ENCODE measurements at places on chromosomes 11 and 22.

DNA sequence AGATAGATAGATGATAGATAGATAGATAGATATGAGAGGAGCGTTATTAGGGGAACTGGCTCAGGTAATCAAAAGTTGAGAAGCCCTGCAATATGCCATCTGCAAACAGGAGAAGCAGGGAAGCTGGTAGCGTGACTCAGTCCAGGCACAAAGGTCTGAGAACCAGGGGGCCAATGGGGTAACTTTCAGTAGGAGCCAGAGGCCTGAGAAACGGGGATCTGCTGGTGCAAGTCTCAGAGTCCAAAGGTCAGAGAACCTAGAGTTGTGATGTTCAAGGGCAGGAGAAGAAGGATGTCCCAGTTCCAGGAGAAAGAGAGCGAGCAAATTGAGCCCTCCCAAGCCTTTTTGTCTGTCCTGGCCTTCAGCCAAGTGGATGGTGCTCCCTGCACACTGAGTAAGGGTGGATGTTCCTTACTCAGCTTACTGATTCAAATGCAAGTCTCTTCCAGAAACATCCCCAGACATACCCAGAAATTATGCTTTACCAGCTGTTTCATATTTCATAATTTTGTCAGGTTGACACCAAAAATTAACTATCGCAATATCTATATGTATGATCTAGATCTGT, 87.8 kb upstream of the SLC22A12 start:
- no peak for DNase-seq

DNA sequence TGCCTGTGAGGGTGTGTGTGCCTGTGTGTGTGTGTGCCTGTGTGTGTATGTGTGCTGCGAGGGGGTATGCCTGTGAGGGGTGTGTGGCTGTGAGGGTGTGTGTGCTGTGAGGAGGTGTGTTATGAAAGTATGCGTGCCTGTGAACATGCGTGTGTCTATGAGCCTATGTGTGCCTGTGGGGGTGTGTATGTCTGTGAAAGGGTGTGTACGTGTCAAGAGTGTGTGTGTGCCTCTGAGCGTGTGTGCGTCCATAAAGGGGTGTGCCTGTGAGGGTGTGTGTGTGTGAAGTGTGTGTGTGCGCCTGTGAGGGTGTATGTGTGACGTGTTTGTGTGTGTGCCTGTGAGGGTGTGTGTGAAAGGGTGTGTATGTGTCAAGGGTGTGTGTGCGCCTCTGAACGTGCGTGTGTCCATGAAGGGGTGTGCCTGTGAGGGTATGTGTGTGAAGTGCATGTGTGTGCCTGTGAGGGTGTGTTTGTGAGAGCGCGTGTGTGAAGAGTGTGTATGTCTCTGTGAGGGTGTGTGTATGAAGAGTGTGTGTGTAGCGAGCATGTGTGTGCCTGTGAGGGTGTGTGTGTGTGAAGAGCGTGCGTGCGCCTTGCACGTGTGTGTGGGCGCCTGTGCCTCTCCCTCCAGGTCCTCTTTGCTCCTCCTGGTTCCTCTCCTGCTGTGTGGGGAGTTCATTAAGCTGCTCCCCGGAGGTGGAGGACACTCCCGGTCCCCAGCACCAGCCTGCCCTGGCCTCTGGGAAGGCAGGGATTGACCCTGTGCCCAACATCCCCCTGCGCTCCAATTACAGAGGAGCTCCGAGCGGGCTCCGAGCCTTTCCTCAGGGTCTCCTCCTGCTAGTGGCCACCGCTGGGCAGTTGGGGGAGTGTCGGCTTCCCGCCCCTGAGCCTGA, 53.3 kb downstream of the CACNA1I start:
- DNase-seq, result no peak

DNA sequence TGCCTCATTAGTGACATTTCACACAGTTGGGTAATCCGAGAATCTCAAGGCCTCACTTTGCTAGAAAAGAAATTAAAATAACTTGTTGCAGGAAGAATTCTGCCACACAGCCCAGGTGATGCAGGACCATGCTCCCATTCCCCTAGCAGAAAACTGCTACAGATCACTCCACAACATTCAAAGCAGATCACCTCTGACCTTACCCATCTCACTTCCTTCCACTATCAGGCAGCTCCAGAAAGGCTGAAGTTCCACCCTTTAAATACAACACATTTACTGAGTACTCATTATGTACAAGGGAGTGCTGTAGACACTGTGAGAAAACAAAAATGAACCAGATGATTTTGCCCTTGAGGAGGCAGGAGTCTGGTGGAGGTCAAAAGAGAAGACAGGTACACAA, 231.0 kb downstream of the TTC28 start:
- DNase-seq, result no peak

DNA sequence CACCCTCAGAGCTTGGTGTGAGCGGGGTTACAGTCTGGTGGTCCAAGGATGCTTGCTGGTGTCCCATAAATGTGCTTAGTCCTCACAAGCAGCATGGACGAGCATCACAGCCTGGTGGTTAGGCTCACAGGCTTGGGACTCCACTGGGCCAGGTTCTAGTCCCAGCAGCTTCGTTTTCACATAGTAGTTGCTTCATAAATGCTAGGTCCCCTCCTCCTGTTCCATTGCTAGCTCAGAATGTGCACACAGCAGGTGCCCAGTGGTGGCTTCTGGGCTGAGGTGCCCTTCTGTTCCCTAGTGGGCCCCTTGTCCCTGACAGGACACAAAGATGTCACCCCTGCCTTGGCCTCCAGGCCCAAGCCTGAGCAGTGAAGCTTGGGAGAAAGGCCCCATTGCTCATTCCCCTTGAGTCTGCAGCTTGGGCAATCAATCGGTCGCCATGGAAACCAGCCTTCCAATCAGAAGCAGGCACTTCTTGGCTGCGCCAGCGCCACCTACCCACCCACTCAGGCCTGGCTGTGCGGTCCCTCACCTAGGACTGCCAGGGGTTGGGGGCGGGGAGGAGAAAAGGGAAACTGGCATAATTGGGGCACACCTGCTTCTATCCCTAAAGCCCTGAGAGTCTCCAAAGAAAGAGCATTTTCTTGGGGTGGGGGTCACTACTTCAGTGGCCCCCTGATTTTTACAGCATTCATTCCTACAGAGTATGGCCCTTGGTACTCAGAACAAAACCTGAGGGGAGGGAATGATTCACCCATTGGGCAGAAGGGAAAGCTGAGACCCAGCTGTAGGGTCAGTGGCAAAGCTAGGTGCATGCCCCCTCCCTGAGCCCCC, 48.1 kb downstream of the CYTH4 start:
- DNase-seq, result no peak

DNA sequence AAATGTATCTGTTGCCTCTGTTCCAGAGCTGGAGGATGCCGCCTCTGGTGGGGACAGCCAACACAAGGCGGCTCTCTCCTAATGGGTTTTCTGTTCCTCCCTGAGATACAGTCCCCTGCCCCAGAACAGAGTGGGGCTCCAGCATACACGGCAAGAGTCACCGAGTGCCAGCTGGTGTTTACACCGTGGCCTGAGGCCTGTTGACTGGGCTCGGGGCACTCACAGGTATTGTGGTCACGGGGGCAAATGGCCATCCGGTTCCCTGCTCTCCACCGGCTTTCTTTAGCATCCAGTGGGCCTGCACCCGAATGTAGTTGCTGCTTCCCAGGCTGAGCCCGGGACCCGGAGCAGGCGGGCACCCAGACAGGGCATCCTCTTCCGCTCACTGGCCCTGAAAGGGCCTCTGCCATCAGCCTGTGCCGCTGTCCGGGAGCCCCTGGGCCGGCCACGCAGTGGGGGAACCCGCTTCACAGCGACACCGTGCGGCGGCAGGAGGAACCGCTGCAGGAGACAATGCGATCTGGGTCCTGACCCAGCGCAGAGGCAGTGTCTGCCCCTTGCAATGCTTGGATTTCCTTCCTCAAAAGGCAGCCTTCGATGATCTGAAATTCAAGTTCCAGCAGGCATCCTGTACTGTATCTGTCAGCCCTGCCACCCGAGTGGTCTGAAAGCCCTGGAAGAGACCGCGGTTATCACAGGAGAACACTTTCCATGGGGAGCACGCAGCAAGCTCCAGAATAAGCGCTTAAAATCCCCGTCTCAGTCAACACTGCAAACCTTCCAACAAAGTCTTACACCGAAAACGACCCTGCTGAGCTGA, 859 bp upstream of the KRTAP5-5 start:
- peak; percentile 40 for DNase-seq

GRCh38 chr11:62340269-62340901, 3.1 kb downstream of the ASRGL1 start:
- DNase-seq, result peak; percentile 41

DNA sequence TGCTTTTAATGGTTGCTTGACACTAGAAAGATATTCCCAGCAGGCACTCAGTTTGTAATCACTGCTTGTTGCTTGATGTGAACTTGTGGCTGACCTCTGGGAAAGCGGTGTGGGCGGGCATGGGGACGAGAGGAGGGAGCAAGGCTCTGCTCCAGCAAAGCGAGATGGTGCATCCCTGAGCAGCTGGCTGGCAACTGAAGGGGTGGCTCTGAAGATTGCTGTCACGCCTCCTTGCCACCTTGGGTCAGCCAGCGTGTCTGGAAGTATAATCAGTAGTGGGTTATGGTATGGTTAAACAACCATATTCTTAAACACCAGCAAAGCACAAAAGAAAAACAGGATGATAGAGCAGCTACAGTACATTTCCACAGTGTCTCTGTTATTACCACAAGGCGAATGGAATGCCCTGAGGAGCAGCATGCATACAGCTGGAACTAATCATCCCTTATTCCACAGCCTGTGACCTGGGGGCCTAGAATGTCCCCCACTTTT, 124.5 kb downstream of the TRIM44 start:
- DNase-seq, result no peak

DNA sequence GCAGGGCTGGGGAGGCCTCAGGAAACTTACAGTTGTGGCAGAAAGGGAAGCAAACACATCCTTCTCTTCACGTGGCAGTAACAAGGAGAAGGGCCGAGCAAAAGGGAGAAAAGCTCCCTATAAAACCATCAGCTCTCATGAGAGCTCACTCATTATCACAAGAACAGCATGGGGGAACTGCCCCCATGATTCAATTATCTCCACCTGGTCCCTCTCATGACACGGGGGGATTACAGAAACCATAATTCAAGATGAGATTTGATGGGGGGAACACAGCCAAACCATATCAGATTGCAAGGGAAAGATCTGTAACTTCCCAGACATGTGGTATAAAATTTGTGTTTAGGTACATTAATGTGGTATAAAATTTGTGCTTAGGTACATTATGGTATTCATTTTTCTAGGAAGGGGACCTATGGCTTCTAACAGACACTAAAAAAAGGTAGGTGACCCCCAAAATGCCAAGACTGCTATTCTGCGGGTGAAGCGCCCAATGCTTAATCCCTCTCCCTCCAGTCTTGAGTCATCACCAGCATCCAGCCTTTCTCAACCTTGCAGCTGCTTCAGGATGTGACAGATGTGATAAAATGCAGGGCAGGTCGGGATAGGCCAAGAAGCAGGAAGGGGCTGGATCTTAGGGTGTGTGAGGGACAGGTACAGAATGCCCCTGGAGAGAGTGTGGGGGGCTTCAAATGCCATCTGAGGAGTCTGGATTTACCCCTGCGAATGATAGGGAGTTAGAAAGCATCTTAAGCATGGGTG, 57.7 kb upstream of the AMPD3 start:
- no peak for DNase-seq

GRCh38 chr11:113202431-113202830, 112.0 kb upstream of the TTC12 start:
- no peak for DNase-seq

- no peak for DNase-seq
Measured at GRCh38 chr22:24460418-24461089, 33.2 kb downstream of the ADORA2A start.

DNA sequence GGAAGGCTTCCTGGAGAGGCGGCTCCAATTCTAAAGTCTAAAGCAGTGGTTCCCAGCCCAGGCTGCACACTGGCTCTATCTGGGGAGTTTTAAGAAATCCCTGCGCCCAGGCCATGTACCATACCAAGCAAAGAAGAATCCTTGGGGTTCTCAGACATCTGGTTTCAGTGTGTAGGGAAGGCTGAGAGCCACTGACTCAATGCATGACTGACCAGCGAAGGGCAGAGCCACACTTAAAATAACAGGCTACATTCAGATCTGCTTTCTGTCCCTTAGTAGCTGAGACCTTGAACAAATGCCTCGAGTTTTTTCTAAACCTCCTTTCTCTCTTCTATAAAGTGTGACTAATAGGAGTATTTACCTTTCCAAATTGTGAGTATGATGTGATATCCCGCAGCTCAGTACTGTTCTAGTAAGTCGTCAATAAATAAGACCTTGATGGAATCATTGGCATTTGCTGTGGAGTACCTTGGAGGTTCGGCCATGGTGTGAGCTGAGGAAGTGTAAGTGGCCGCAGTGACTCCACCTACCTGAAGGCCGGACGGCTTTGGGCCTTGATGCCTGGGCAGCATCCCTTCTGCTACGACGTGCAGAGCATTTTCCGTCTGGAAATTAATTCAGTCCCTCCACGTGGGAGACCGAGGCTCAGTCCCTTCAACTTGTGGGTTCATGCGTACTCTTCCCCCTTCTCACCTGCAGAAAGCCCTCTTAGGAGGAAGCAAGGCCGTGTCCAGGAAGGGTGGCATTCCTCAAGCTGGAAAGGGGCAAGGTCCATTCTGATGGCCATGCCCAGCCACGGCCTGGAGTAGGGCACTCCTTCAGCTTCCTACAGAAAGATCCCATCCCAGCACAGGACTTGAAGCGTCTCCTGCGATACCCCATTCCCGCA, 25.1 kb downstream of the GLB1L2 start:
- no peak for DNase-seq

- DNase-seq, result no peak
Measured at GRCh38 chr11:66039765-66040164, 9.2 kb downstream of the GAL3ST3 start.

DNA sequence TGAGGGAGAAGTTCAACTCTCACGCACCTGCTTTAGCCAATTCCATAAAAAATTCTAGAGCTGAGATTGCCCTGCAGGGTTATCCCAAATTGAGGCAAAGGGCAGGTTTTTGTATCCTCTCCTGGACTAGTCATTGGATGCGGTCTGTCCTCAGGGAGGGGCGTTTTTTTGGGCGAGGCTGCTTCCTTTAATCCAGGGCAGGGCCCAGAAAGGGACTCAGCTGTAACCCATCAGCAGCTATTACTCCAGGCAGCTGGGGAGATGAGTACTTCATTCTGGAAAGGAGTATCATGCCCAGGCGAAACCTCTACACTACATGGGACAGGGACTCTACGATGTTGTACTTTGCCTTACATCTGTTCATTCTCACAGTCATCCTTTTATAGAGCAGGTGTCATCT, 103.3 kb downstream of the SCN3B start:
- DNase-seq, result no peak

- no peak for DNase-seq
Measured at GRCh38 chr22:22397292-22397870, 111.2 kb downstream of the ZNF280B start.

DNA sequence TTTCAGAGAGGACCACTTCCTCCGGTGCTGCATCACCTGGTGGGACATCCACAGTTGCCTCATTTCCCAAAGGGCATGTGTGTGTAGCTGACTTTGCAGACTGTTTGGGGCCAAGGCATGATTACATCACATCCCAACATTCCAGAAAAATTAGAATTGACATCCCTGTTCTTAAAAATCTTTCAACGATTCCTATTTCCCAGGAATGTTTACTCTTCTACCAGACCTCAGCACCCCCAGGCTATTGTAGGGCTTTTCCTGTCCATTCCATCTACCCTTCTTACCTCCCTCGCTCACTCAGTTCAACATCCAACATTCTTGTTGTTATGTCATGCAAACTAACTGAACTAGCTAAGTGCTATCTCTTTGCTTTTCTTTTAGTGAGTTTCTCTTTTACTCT, 37.3 kb downstream of the PIWIL4 start:
- DNase-seq, result no peak

GRCh38 chr11:115990004-115990447, 485.8 kb upstream of the CADM1 start:
- DNase-seq, result no peak
